Activated CD4-positive, alpha-beta memory T cell treated with anti-CD3 and anti-CD28 coated beads for 36 hours (primary cell): ENCODE measurements at places on chromosomes 6 and 20. TPM values are rescaled to one million over a fixed set of nuclear protein-coding genes. Genes with fewer than 3 reads are reported as not detected.

The CALHM6 gene
- total RNA-seq = 3.4 TPM

The UBD gene
- total RNA-seq = 0.70 TPM

The STMND1 gene
- not detected for total RNA-seq

The TNFAIP3 gene
- total RNA-seq = 267 TPM

The CLVS2 gene
- total RNA-seq = not detected

The HLA-DRB5 gene
- total RNA-seq = 0.82 TPM

The FKBP1C gene
- total RNA-seq = 0.48 TPM

The BMP2 gene
- not detected for total RNA-seq

The KCNB1 gene
- total RNA-seq = not detected

The EFCAB8 gene
- total RNA-seq = 0.24 TPM

The DYNLRB1 gene
- 108 TPM for total RNA-seq

The KLHDC3 gene
- total RNA-seq = 48.1 TPM

The SERAC1 gene
- total RNA-seq = 7.8 TPM

The CYP24A1 gene
- total RNA-seq = 0.57 TPM

The NRSN1 gene
- total RNA-seq = not detected

The JAG1 gene
- 0.40 TPM for total RNA-seq

The ADGRB3 gene
- not detected for total RNA-seq

The SYCP2L gene
- total RNA-seq = 0.10 TPM

The HNF4A gene
- not detected for total RNA-seq

The SLC22A23 gene
- 0.90 TPM for total RNA-seq

The IRF4 gene
- total RNA-seq = 689 TPM

The TNXB gene
- 5.2 TPM for total RNA-seq

The TRIM15 gene
- 1.6 TPM for total RNA-seq

The SH3BGRL2 gene
- 0.05 TPM for total RNA-seq

The UNC5CL gene
- total RNA-seq = 2.5 TPM

The AVP gene
- total RNA-seq = not detected

The ENPP1 gene
- total RNA-seq = 1.1 TPM

The ARMH2 gene
- total RNA-seq = not detected

The SLC32A1 gene
- total RNA-seq = not detected

The PCED1A gene
- total RNA-seq = 37.0 TPM

The DNAH8 gene
- total RNA-seq = 0.22 TPM

The SEL1L2 gene
- total RNA-seq = not detected

The RIMS4 gene
- not detected for total RNA-seq

The BTNL2 gene
- not detected for total RNA-seq

The VIP gene
- not detected for total RNA-seq

The LINC00237 gene
- not detected for total RNA-seq

The KHDC1L gene
- total RNA-seq = not detected

The PTGIS gene
- total RNA-seq = 1.8 TPM

The OPRM1 gene
- not detected for total RNA-seq

The C6orf89 gene
- 29.8 TPM for total RNA-seq

The FOXQ1 gene
- not detected for total RNA-seq

The FOXS1 gene
- not detected for total RNA-seq

The PTCRA gene
- total RNA-seq = not detected

The EGFL8 gene
- 7.1 TPM for total RNA-seq

The MCM3 gene
- 231 TPM for total RNA-seq

The SNHG17 gene
- total RNA-seq = 55.4 TPM
